Activated CD4-positive, alpha-beta memory T cell treated with anti-CD3 and anti-CD28 coated beads, Interleukin-2, amount 10 ng/mL, durations not matched to agents 7 days and 5 days (primary cell): ENCODE measurements at places on chromosomes 12 and 14. TPM values are rescaled to one million over a fixed set of nuclear protein-coding genes. Genes with fewer than 3 reads are reported as not detected.
A peak's percentile ranks its signal among the peaks of the same experiment; 100 is the strongest.

Gene LGR5
- not detected for total RNA-seq

Gene FOXN4
- not detected for total RNA-seq

Gene OR6C6
- not detected for total RNA-seq

Gene CLEC7A
- not detected for total RNA-seq

Gene HOTAIR
- not detected for total RNA-seq

DNA sequence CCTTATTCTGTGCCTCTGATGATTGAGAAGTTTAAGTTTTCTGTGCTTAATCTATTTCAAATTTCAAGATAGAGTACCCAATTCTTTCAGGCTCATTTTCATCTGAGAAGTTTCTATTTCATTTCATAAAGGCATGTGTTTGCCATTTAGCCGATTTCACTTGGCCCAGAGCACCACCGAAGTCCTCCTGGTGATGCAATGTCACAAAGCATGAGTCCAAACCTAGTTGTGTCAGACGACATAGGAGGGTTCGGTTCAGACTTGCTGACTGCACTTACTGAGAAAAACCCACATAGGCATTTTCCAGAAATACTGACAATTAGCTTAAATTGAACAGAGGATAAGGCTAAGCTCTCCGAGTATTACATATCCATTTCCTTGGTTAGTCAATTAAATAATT lies 152.4 kb upstream of the FAR2 start:
- no peak for DNase-seq

- no peak for DNase-seq
These were observed 17.5 kb upstream of the GXYLT1 start for GRCh38 chr12:42162193-42162592.

GRCh38 chr14:44589180-44589579 lies 82.1 kb upstream of the FSCB start:
- DNase-seq: no peak

GRCh38 chr12:2335513-2335912 lies 282.7 kb downstream of the CACNA1C start:
- no peak for DNase-seq

- DNase-seq: no peak
These were observed 84.7 kb downstream of the ACSS3 start for GRCh38 chr12:81162391-81163136.

- DNase-seq: no peak
These were observed 4.5 kb downstream of the DHRS2 start for GRCh38 chr14:23640524-23641141.

DNA sequence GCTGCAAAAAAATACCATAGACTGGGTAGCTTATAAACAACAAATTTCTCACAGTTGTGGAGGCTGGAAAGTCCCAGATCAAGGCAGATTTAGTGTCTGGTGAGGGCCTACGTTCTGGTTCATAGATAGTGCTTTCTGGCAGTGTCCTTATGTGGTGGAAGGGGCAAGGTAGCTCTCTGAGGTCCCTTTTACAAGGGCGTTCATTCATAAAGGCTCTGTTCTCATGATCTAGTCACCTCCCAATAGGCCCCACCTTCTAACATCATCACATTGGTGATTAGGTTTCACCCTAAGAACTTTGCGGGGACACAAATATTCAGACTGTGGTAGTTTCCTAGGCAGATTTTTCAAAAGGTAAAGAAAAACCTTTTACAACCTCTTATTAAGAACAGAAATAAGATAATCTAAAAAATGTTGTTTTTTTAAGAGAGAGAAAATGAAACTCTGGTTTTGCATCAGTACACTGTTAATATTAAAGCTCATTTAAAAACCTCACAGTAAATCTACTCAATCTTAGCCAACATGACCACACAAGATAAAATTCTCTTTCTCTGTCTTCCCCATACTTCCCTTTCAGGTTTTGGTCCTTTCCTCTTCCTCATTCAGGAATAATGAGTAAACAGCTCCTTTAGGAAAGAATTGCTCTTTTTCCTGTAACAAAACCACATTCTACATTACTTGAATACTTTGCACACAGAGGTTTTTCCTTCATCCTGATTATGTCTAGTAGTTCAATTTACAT lies 117.5 kb downstream of the UNC79 start:
- no peak for DNase-seq

GRCh38 chr12:108641446-108642268 lies 8.0 kb upstream of the SELPLG start:
- DNase-seq: no peak

DNA sequence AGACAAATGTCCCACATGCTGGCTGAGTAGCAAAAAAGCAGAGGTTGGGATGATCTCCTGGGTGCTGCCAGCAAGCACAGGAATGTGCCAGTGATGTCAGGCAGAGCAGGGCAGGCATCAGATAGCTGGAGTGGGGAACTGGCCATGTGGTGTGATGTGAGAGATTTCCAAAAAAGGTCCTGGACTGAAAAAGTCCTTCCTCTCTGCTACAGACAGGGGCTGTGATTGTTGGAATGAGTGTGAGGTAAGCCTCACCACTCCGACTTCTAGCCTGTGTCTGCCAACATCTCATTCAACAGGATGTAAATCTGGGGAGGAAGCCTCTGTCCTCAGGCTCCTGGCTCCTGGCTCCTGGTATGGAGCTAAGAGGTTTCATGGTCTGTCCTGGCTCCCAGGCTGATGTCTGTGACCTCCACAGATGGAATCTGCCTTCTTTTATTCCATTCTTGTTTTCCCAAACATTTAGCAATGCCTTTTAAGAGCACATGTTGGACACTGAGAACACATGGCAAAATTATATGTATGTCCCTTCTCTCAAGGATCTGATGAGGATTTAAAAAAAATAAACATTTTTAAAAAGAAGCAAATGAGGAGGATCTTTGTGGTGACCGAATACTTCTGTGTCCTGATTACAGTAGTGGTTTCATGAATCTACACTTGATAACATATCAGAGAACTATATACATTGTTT lies 50.1 kb upstream of the STK38L start:
- DNase-seq: no peak

- no peak for DNase-seq
These were observed 29.2 kb downstream of the BTBD7 start for GRCh38 chr14:93303659-93304058.

DNA sequence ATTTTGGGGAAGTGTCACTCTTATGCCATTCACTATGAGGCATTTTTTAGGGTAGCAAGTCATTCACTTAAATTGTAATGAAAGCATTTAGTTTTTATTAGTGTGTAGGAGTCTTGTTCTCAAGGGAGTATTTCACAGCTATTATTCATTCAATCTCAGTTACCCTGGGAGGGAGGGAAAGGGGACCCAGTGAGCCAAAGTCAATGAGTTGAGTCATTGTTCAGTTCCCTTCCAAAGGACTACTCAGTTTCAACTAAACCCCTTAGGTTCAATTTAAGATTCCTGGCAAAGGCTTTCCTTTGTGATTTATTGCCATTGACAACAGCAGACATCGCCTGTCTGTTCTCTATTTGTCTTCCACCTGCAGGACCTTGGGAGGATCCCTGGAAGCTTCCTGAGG lies 29.3 kb upstream of the RASSF8 start:
- no peak for DNase-seq

DNA sequence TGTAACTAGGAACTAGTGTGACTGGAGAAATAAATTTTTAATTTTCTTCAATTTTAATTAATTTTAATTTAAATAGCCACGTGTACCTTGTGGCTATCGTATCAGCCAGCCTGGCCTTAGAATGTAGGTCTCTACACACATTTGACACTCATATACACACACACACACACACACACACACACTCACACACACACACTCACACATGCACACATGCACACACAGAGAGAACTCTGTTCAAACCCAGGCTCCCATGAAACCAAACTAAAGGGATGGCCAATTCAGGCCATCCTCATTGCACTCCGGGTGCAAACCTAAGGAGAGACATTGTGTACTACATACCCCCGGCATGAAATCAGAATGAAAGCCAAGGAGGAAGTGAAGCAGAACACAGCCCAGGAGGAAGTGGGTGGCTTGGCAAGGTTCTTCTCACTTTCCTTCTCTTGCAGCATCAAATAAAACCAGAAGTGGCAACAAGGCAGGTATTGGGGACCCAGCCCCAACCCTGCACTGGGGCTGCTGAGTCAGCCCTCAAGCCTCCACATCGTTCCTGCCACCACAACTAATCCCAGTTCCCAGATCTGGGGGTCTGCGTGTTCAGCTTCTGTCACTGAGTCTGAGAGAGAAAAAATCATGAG lies 26.2 kb upstream of the CHPT1 start:
- peak; percentile 59 for DNase-seq

DNA sequence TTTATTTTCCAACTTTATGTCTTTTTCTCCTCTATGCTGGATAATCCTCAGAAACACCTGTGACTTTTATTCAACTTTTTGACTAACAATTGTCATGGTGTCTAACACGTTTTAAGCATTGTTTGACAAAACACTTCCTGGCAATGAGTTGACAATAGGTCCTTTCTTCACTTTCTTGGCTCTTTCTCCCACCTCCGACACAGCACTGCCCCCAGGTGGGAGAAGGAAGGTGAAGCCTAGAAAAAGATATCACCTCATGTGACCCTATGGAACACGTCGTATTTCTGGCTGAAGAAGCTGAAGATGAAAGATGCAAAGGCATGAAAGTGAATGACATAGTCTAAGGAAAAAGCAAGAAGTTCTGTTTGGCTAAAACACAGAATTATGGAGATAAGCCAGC lies 430.0 kb downstream of the ETNK1 start:
- DNase-seq: peak; percentile 16

DNA sequence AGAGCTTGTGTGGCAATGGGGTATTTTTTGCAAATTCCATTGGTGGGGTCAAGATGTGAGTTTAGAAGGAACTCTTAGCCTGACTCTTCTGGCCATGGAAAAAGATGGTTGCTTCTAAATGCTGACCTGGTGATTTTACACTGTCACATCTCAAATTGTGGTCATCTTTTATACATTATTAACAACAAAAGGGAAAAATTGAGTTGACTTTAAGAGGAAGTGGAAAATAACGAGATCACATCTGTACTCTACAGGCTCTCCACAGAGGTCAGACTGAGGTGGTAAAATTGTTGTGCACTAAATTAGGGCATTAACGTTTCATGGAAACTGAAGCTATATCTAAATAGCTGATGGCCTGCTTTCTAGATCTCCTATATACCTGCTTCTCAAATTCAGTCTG lies 44.7 kb downstream of the PTPN11 start:
- DNase-seq: no peak
